Kidney (tissue), 22 donors: ENCODE measurements at places on chromosomes 1 and 21. TPM values are rescaled to one million over a fixed set of nuclear protein-coding genes. Genes with fewer than 3 reads are reported as not detected.

Gene C1orf159
- 14.8 TPM for total RNA-seq

Gene GJA9
- not detected for total RNA-seq

Gene OPRD1
- not detected for total RNA-seq

Gene TRIM46
- total RNA-seq, result 2.1 TPM

Gene NCF2
- total RNA-seq, result 16.7 TPM

Gene ATP1A4
- total RNA-seq, result 0.19 TPM

Gene S100B
- 6.9 TPM for total RNA-seq
